ENCODE measurements at places on chromosomes 1 and 21.

GRCh38 chr1:46039571-46040052, 92.8 kb downstream of the PIK3R3 start:
- DNase-seq: no peak

- DNase-seq: no peak
These were observed at the start of gene BCAN for GRCh38 chr1:156641761-156642264. TSS of gene BCAN (plus strand) at chr1:156642117. CDS start at chr1:156646055, 3,938 bp downstream.

DNA sequence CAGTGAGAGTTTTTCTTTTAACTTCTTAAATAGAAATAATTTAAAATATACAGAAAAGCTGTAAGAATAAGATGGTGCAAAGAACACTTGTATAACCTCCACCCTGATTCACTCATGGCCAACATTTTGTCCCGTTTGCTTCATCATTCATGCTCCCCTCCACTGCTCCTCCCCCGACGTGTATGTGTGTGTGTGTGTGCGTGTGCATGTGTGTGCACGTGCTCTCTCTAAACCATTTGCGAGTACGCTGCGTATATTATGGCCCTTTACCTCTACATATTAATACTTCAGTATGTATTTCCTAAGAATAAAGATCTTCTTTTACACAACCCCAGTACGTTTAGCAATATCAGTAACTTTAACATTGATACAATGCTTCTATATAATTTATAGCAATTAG, 43.0 kb downstream of the TRAF5 start:
- DNase-seq: no peak

DNA sequence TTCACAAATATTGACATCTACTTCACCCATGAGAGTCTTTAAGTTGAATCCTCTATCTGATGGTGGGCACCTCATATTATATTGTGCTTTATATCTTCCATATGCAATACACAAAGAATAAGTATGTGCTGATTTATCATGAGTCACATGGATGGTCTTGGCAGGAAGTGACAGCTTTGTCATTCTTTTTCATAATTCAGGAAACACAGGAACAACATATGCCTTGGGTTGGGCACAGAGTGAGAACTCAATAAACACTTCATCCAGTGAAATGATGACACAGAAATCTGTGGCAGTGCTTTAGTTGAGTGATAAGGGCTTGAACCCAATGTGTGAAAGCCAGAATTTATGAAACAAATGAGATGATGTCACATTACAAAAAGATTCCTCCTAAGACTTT, 41.2 kb downstream of the GADD45A start:
- DNase-seq: no peak

- peak; percentile 83 for DNase-seq
These were observed 21.1 kb downstream of the CLDN8 start for GRCh38 chr21:30194701-30195299.

- no peak for DNase-seq
These were observed 49.9 kb upstream of the TMPRSS2 start for GRCh38 chr21:41557884-41558283.

- DNase-seq: no peak
These were observed 262.1 kb downstream of the PTPRU start for GRCh38 chr1:29498126-29499103.

DNA sequence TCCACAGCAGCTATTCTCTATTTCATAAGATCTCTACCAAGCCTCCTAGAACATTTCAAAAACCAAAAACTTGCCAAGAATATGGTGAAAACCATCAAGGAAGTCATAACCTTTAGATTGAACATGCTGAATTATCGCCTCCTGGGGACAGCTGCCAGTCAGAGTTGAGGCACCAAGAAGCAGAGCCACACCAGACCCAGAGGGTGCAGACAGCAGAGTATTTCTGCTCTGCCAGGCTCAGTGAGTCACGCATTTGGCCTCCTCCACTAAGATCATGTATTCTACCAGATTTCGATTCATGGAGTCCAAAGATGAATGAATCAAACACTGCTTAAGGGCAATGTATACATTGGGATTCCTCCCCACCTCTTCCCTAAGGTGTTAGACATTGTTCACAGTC, 2.1 kb downstream of the F3 start:
- no peak for DNase-seq

- DNase-seq: no peak
These were observed 11.7 kb downstream of the USP25 start for GRCh38 chr21:15741510-15741909.

DNA sequence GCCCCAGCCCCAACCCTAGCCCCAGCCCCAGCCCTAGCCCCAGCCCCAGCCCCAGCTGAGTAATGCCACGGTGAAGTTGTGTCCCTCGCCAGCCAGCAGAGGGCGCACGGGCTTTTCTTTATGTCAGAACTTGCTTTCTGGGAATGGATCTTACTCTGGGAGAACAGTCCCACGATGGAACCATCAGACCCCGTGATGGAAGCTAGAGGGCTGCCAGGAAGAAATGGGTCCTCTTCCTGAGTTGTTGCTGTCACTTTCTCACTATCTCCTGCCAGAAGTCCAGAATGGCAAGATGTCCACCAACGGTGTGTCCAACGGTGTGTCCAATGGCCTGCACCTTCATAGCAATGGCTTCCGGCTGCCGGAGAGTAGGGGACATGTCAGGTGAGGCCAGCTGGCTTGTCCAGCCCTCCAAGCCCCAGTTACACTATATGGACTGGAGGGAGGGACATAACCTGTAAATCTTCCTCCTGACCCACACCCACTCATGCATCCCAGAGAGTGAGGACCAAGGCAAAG, 25.1 kb upstream of the TMEM222 start:
- DNase-seq: no peak

DNA sequence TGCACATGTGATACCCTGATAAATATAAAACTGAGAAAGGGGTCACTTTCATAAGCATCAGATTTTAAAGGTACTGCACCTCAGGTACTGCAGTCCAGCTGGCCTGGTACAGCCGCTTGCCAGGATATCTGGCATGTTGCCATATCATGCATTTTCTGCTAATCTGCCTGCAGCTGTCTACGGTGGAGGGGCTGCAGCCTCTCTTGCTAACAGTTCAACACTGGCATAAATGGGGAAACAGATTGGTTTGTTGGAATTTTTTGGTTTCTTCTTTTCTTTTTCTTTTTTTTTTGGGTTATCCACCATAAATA, 71.5 kb downstream of the MIS18A start:
- DNase-seq: no peak

- no peak for DNase-seq
These were observed 282.7 kb downstream of the KIF26B start for GRCh38 chr1:245437369-245438062.

DNA sequence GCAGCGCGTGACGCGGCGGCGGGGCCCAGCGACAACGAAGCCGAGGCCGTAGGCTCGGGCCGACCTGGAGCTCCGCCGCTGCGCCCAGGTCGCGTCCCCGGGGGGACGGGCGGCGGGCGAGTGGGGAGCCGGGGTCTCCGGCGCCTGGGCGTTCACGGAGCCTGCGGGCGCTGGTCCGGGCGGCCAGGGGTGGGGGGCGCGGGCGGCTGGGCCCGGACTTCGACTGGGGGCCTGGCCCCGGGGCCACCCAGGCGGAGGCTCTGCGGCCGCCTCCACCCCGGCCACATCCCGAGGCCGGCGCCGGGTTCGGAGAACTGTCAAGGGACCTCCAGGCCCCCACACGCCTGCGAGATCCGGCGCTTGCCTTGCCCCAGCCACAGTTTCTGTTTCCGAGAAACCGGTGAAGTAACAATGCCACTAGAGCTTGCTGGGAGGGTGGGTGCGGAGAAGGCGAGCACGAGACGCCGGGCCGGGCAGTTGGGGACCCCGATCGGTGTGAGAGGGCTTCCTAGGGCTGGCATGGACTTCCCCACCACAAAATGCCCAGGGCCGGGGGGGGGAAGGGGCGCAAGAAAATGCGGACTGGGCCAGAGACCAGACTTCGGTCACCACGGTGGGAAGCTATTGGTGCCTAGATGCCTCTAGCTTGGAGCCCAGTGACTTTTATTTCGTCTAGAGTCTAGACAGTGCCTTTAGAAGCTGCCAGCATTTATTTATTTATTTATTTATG, 501 bp downstream of the FBXO6 start:
- no peak for DNase-seq

- DNase-seq: no peak
These were observed 627 bp upstream of the GNB1 start for GRCh38 chr1:1891349-1892078.

GRCh38 chr1:99227056-99227897, 37.0 kb upstream of the PLPPR4 start:
- DNase-seq: no peak

DNA sequence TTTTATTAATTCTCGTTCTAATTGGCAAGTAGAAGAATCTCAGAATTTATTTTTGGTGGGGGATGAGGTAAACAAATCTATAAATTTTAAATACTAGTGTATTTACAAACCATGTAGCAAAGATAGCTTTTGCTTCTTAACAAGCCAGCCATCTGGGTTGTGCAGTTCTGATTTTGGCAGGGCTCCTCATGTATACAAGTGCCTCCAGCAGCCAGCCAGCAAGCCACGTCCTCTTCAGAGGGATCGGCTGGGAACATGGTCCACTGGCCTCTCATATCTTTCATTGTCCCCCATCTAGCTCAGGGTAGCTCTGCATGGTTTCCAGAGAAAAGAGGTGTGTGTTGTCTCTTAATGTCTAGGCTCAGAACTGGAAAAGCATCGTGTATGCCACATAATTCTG, 659.1 kb downstream of the MRPL39 start:
- no peak for DNase-seq

DNA sequence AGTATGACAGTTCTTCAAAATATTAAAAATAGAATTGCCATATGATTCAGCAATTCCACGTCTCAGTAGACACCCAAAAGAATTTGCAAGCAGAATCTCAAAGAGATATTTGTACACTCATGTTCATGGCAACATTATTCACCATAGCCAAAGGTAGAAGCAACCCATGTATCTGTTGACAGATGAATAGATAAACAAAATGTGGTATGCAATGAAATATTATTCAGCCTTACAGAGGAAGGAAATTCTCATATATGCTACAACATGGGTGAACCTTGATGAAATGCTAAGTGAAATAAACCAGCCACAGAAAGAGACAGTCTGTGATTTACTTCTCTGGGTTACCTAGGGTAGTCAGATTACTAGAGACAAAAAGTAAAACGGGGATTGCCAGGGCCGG, 47.0 kb downstream of the NAV1 start:
- DNase-seq: no peak

DNA sequence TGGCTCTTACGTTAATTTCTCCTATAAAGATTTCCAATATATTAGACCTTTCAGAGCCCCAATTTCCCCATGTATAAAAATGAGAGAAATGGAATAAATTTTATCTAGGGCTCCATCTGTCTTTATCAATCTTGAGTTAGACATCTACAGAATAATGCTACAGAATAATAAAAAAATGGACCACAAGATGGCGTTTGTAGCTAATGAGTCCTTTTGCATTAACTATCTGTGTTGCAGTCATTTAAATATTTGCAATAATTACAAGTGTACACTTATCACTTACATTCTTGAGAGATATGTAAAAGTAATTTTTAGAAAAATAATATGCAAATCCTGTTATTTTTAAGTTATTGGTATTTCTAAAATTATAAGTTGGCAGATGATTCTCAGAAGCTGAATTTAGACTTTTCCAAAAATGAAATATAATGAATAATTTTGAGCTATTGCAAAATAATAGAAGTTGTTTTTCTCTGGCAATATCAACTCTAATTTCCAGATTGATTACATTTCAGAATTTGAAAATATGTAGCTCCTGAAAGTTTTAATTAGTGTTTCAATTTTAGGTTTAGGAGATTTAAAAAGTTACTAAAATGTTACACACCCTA, 87.7 kb downstream of the SNX7 start:
- no peak for DNase-seq

- DNase-seq: no peak
These were observed 16.8 kb downstream of the S100A10 start for GRCh38 chr1:151976858-151977257.

GRCh38 chr1:230596306-230596705, 46.0 kb upstream of the COG2 start:
- DNase-seq: no peak

GRCh38 chr21:24456358-24456757, 1150.9 kb downstream of the MRPL39 start:
- no peak for DNase-seq

- no peak for DNase-seq
These were observed 2.1 kb downstream of the TTC22 start for GRCh38 chr1:54798769-54799641.

DNA sequence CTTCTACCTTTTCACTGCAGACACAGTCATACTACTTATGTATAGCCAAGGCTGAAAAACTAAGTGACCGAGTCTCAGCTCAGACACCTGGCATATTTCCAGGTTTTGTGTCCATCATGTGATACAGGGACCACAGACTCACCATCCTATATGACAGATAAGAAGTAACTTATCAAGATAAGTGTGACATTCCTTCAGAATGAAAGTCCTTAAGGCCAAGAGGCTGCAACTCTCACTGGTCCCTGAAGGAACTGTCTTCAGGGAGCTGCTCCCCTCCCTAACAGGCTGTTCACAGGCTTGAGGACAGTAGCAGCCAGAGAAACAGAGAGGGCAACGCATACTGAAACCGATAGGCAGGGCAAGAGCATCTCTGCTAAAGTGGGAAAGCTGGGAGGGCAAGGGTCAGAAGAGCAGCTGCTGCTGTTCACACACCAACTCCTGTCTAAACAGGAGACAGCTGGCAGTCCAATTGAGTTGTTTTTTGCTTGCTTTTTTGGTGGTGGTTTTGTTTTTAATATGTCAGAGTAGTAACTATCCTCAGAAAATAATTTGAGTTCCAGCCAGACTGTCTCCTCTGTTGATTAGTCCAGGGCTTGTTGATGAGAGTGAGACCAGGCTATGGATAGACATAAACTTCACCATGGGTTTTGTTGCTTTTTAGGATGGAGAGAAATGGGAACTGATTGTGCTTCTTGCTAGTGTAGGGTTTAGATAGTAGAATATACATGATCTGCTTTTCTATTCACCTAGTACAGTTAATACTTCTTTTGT, 67.7 kb downstream of the MACF1 start:
- DNase-seq: no peak

GRCh38 chr1:237791592-237791991, 99.1 kb downstream of the ZP4 start:
- DNase-seq: no peak

DNA sequence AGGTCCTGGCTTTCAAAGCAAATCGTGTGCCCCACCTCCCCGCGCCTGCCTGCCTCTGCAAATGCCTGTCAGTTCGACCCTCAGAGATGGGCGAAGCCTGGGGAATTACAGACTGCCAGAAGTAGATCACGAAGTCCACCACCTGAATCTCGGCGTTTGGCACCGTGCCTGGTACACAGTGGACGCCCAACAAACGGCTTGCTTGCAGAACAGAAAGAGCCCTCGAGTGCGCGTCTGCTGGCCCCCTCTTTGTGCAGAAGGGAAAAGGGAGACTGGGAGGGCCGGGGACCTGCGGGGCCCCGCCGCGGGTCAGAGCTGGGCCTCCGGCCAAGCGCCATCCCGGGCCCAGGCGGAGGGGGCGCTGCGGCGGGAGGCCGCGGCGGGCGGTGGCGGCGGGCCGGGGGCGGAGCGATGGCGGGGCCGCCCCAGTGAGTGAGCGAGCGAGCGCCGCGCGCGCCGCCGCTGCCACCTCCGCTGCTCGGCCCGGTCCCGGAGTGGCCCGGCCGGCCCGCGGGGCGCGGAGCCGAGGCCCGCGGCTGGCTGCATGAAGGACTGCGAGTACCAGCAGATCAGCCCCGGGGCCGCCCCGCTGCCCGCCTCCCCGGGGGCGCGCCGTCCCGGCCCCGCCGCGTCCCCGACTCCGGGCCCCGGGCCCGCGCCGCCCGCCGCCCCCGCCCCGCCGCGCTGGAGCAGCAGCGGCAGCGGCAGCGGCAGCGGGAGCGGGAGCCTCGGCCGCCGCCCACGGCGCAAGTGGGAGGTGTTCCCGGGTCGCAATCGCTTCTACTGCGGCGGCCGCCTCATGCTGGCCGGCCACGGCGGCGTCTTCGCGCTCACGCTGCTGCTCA, at the start of gene ZDHHC18:
Gene ZDHHC18 (plus strand): TSS at position 428 of the 845 bp plus-strand sequence. CDS start 117 bp downstream, at position 545.
- peak; percentile 40 for DNase-seq

GRCh38 chr1:178011465-178011828, 41.6 kb upstream of the SEC16B start:
- DNase-seq: no peak

Data from NT2/D1 (cell line).